HFFc6 (cell line): ENCODE measurements at places on chromosomes 3 and 15. TPM values are rescaled to one million over a fixed set of nuclear protein-coding genes. Genes with fewer than 3 reads are reported as not detected.

Gene CDAN1
- 14.0 to 22.0 TPM (median 14.9 TPM) in 3 replicates for total RNA-seq

Gene TLR9
- not detected in 2 replicates for total RNA-seq

Gene TTLL13
- total RNA-seq: not detected in 3 replicates

Gene GP9
- total RNA-seq: not detected in 2 replicates

Gene SMCO1
- not detected in 3 replicates for total RNA-seq

Gene USP3
- total RNA-seq: 16.8 to 22.8 TPM (median 16.8 TPM) in 3 replicates

Gene AGBL1
- not detected in 3 replicates for total RNA-seq

Gene ARPP21
- total RNA-seq: not detected in 2 replicates

Gene PLA2G4B
- 0.77 to 2.8 TPM (median 1.4 TPM) in 3 replicates for total RNA-seq

Gene ISLR
- 1.7 to 5.2 TPM (median 5.2 TPM) in 3 replicates for total RNA-seq

Gene GRM7
- not detected in 2 replicates for total RNA-seq

Gene ZNF639
- total RNA-seq: 26.9 to 32.8 TPM (median 29.0 TPM) in 3 replicates

Gene MYO5C
- 0.09 to 0.18 TPM in 2 of 3 replicates, not detected in the other for total RNA-seq

- DNase-seq: no peak
Measured at GRCh38 chr3:46829699-46830208, 33.5 kb downstream of the MYL3 start.

GRCh38 chr3:102230057-102230456 is 204.8 kb upstream of the ZPLD1 start:
- DNase-seq: no peak

DNA sequence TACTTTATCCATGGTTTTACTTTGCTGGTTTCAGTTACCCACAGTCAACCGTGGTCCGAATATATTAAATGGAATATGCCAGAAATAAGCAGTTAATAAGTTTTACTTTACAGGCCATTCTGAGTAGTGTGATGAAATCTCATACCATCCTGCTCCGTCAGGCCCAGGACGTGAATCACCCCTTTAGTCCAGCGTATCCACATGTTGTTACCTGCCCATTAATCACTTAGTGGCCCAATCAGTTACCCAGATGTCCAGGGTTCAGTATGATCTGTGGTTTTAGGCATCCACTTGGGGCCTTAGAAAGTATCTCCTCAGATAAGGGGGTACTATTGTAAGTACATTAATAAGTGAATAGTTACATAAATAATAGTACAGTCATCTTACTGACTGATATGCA is 88.0 kb downstream of the TTBK2 start:
- peak; percentile 74 for DNase-seq

- no peak for DNase-seq
Measured at GRCh38 chr3:51396401-51396800, 5.3 kb downstream of the RBM15B start.

- DNase-seq: no peak
Measured at GRCh38 chr3:114294940-114295480, 1.2 kb downstream of the TIGIT start.

- DNase-seq: no peak
Measured at GRCh38 chr3:70726096-70726938, 413.9 kb upstream of the MDFIC2 start.

GRCh38 chr3:97831140-97831539 is 9.3 kb downstream of the CRYBG3 start:
- no peak for DNase-seq

- no peak for DNase-seq
Measured at GRCh38 chr3:170651260-170651845, 65.5 kb upstream of the SLC7A14 start.

DNA sequence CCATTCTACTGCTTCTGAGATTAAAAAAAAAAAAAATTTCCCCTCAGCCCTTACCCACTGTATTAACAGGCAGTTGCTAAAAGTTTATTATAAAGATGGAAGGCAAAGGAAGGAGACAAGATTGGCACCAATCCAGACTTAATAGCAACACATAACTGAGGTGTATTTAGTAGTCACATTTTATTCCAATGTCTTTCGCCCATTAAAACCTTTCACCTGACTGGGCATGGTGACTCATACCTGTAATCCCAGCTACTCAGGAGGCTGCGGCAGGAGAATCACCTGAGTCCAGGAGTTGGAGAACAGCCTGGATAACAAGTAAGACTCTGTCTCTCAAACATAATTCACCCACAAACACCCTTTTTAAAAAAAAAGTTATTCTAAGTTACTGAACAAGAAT is 4.4 kb downstream of the ACAP2 start:
- DNase-seq: no peak

DNA sequence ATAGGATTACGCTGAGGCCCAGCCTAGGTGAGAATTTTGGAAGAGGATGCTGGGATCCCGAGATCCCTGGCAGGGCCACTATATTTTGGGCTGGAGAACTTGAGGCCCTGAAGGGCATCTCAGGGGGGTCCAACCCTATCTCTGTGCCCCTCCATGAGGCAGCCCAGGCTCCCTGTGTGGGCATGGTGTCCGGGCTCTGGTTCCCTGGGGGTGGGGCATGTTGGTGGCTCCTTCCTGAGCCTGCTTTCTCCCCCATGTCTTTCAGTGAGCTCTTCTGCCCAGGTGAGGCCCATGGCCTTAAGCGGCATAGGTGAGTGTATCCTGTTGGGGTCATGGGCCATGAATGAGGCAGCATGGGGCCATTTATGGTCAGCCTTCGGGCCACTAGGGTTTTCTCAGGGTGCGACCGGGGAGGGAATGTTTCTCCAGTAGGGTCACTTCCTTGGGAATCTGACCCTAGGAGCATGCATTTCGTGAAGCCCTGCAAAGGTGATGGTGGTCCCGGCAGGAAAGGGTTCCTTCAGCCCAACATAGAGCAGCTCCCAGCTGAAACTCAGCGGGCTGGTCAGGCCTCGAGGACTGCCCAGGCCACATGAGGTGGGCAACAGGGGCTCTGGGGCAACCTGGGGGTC is 191.3 kb downstream of the UBE3A start:
- no peak for DNase-seq

GRCh38 chr3:64860536-64860870 is 172.7 kb upstream of the ADAMTS9 start:
- DNase-seq: no peak

GRCh38 chr3:106514431-106514830 is 645.6 kb upstream of the CBLB start:
- DNase-seq: no peak

DNA sequence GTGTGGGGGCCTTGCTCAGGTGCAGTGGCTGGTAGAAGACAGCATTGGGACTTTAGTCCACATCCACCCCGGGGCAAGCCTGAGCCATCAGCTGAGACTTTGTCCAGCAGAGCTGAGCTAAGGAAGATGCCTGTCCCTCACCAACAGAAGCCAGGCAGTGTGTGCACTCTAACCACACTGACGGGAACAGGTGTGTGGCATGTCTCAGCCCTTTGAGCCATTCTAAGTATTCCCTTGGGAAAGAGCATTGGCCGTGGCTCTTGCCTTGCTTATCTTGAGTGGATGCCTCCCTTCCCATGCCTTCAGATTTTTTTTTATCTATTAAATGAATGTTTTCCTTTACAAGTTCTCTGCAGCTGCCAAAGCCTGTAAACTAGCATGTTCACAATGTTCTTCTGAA is 3.5 kb downstream of the GABRA5 start:
- no peak for DNase-seq

- DNase-seq: no peak
Measured at GRCh38 chr3:31508452-31509146, 24.1 kb upstream of the STT3B start.

GRCh38 chr3:39149059-39149455 is 4.3 kb downstream of the CSRNP1 start:
- no peak for DNase-seq

- DNase-seq: no peak
Measured at GRCh38 chr15:39555885-39556284, 25.0 kb upstream of the THBS1 start.

DNA sequence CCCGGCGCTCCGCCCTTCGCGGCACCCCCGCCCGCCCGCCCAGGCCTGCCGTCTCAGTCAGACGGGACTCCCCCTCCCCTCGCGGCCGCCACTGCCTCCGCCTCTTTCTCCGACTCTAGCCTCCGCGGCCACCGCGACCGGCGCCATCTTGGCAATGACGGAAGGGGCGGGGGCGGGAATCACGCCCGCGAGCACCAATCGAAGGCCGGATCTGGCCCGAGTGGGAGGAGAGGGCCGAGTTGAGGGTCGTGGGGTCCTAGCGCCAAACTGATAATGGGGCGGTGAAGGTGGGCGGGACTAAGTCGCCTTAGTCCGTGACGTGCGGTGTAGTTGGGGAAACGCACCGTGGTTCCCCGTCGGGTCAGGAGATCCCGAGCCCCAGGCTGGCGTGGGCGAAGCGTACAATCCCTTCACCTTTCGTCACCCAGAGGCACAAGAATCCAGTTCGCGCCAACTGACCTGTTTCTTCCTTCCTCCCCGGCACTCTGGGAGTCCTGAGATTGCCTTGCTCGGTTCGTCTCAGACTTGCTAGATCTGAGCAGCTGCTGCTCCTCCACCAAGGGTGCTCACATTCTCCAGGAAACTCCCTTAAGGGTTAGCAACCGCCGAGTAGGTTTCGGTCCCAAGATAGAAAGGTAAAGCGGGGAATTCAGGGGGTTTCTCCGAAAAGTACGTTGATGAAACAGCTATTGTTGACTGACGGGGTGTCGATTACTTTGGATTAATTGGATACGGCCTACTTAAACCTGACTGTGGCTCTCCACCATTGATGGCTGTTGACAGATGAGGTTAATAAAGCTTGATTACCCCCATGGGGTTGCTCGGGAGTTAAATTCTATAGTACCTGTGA is at the start of gene DENND4A:
Gene DENND4A, minus strand, starts transcription at position 156 of the 850 bp plus-strand sequence. CDS start 35,843 bp downstream, outside the sequence.
- peak; percentile 95 for DNase-seq

GRCh38 chr3:172586436-172586835 is 63.2 kb upstream of the TNFSF10 start:
- DNase-seq: no peak

GRCh38 chr3:32256206-32256605 is 17.7 kb downstream of the CMTM8 start:
- no peak for DNase-seq

DNA sequence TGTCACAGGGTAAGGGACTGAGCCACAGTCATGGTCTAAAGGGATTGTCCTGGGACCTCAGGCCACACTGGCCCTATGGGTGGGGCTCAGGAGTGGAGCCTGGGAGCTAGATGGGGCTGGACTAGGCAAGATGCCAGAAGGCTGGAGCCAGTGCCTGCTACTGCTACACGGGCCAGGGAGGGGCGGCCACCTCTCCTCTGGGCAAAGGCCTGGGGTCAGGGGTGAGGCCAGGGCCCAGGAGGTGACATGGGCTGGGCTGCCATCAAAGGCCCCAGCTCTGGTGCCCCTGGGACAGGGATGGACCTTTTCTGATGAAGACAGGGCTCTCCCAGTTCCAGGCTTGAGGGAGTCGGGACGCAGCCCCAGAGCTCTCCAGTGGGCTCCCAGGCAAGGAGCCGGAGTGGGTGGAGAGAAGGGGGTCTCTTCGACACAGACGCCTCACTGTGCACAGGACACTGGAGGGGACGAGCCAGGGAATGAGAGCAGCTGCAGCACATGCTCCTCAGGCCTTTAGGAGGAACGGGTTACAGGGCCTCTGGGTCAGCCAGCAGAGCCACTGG is 62.1 kb upstream of the IQSEC1 start:
- DNase-seq: no peak

DNA sequence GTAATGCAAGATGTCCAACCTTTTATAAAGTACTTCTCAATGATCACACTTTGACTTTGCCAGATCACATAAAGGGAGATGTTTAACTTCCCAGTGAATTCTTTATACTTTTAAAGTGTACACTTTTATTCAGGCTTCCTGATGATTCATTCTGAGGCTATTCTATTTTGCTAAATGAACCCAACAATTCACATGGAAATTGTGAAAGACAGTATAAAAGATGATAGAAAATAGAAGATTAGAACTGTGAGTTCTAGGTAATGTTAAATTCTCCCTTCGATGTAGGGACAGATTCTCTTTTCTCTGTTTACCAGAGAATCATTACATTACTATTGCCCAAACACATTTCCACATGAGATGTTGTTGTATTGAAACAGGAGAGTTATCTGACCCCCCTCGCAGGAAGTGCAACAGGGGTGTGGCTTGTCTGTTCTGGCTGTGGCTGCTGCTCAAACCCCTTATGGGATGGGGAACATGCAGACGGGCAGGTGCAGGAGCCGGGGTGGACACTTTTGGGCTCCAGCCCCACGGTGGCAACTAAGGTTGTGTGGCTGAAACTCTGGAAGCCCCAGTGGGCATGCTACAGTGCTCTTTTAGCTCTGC is 131.3 kb upstream of the LRTM1 start:
- peak; percentile 30 for DNase-seq

DNA sequence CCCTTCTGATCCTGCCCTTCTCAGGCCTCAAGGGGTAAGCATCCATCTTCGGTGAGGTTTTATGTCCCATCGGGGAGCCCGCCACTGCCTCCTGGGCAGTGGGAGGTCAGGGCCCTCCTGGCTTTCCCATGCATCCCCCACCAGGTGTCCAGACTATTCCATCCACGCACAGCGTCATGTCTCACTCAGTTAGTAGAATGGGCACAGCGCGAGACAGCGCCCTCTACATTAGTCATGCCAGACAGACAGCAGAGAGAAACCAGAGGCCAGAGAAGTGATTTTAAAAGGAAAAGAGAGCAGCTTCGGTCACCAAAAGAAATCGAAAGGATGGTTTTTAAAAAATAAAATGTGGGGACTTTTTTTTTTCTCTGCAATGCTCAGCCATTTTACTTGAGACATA is 49.8 kb downstream of the ZDHHC3 start:
- DNase-seq: no peak

- DNase-seq: no peak
Measured at GRCh38 chr3:157285966-157286365, 126.0 kb upstream of the CCNL1 start.

- DNase-seq: no peak
Measured at GRCh38 chr15:70083946-70084345, 13.8 kb downstream of the TLE3 start.

DNA sequence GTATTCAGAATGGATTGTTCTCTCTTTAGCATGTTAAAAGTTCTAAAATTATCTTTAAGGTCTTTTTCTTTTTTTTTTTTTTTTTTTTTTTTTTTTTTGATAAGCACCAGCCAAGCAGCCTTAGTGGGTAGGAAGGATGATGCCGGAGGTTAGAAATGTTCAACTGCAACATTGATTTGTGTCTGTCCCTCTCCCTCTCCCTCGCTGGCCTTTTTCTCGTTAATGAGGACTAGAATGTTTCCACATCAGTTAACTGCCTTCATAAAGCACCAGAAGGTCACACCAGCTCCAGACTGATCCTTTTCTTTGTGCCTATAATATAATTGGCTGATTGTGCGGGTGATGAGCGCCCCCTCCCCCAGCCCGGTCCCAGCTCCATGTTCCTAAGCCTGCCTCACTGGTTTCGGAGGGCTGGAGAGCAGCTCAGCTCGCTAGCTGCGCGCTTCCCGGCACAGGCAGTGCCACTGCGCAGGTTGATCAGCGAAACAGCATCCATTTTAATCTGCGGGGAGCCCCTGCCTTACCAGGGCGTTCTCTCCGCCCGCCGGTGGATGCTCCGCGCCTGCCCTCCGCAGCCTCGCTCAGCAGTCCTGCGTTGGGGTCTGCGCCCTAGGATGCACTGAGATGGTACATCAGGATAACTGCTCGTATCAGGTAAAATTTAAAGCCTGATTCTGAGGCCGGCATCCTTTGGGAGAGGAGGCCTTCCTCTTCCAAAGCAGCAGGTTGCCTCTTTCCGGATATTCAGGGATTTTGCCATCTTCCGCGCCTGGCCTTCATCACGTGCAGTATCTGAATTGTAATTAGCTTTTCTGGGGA is 148.9 kb upstream of the IL12A start:
- no peak for DNase-seq
